ENCODE measurements at places on chromosomes 6 and 20.

- DNase-seq: no peak
Observed at GRCh38 chr6:45021676-45022075, 306.5 kb upstream of the RUNX2 start.

DNA sequence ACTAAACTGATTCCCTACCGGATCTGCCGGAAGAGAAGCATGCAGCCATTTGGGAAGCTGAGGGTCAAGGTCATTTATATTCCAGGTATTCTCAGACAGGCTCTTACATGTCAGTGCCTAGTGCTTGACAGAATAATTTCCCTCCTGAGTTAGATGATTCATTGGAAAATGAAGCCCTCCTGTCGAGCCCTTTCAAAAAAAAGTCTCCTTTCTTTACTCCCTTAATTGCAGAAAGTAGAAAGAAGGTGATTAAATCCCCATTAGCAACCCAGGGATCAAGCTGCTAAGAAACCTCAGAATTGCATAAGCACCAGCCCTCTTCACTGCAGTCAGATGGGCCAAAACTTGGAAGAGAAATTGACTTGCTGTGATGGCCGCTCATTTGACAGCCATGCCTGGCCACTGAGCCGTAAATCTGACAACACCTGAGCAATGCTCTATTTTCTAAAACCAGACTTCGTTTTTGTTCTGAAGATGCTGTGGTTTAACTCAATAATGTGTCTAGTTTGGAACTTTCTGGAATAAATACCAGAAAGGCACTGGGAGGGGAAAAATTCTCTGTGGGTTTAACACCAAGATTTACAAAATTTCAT lies 61.0 kb upstream of the ARMH2 start:
- no peak for DNase-seq

- no peak for DNase-seq
Observed at GRCh38 chr20:7500231-7500663, 440.0 kb downstream of the HAO1 start.

DNA sequence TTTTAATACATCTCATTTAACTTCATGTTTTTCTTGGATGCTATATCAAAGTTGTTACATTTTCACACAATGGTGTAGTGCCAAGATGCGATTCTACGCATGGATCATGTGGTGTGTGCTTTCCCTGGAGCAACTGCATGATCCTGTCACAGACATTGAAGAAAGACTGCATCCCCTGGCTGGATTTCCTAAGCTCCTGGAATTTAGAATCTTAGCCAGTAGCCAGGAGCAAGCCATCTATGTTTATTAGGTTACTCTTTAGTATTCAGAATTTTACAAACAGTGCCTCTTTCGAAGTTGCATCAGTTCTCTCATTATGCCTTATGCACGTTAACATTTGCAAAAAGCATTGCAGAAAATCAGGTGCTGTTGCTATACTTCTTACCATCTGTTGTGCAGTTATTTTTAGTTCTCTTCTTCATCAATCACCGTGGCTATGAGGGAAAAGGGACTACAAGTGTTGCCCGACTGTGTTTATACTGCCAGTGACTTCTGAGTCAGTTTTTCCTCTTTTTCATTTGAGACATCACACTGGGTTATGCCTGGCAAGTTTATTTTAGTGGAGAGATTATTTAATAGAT lies 584.2 kb downstream of the BCKDHB start:
- DNase-seq: no peak

GRCh38 chr20:51432251-51432784 lies 110.2 kb downstream of the NFATC2 start:
- DNase-seq: no peak

DNA sequence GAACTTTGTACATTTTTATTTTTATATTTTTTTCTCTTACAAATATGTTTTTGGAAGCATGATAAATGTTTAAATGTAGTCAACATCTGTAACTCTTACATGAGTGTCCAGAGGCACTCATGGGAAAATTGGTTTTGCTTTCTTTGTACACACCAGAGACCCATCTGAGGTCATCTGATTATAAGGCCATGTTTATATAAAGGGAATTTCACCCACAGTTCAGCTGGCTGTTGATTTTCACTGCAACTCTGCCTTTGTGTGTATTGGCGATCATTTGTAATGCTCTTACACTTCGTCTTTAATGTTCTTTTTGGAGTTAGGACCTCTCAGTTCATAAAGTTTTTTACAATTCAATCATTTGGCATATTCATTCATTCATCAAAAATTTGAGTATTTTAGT lies 28.1 kb downstream of the RIOK1 start:
- peak; percentile 52 for DNase-seq

DNA sequence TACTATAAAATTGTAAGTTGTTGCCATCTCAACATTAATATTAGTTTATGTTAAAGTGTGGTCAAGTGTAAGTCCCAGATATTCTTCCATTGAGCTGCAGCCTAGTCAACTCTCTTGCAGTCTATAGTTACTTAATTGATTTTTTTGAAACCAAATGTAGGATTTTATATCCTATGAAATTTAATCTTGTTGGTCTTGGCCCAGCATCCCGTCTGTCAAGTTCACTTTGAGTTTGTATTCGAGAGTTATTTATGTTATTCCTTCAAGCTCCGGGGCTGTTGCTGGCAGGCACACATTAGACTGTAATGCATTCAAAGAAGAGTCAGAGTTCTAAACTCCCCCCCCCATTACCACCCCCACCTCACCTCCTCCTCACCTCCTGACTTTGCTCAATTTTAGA lies 71.0 kb upstream of the SPACA1 start:
- no peak for DNase-seq

DNA sequence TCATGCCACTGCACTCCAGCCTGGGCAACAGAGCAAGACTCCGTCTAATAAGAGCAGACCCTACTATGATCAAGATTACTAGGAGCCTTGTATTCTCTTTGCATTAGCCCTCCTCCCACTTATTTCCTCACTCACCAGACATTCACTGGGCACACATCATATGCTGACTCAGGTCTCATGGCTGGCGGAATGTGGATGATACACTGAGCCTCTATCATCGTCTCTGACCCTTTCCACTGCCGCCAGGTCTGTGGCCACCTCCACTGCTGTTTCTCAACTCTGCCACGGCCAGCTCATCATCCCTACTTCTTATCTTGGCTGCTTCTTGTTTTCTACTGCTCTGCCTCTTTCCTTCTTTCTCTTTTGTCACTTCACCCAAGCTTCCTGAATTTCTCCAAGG lies 161.0 kb downstream of the BACH2 start:
- DNase-seq: no peak

DNA sequence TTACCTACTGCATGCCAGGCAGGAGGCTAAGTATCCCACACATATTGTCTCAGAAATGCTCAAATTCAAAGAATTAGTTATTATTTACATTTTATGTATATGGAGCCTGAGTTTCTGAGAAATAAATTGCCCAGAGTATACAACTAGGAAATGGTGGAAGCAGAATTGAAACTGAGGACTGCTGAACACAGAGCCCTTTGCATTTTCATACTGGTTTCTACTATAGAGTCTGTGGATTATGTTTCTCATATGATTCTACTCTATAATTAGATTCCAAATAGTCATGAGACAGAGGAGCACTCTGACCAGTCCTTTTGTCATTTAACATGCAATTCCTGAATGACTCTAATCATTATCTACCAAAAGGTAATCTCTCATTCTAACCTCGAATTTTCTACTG lies 254.3 kb downstream of the LMBRD1 start:
- no peak for DNase-seq

- DNase-seq: no peak
Observed at GRCh38 chr6:136226027-136226673, 24.0 kb downstream of the MTFR2 start.

DNA sequence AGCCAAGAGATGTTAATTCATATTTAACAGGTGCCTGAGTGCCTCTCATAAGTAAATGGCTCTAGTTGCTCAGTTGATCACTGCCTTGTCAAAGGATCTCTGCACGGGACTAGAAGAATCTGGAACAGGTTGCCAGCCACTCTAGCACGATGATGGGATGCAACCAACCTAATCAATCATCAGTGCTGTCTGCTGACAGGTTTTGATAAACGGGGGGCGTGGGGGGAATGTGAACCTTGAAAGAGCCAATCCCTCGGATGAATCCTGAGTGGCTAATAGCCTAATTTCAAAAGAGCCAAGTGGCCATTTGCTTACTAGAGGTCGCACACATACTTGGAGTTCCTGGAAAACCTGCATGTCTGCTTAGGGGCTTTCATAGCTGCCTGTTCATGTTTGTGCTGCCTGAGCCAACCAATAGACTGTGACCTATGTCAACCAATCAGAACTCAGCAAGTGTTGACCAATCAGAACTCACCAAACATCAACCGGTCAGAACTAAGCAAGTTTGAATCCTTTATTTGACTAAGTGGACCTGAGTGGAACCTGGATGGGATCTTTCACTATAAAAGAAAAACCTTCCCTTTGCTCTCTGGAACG lies 43.5 kb upstream of the ECI2 start:
- DNase-seq: peak; percentile 7

- DNase-seq: peak; percentile 86
Observed at GRCh38 chr6:11785415-11785773, 6.8 kb upstream of the ADTRP start.

GRCh38 chr20:12152996-12153395 lies 235.3 kb downstream of the BTBD3 start:
- no peak for DNase-seq

DNA sequence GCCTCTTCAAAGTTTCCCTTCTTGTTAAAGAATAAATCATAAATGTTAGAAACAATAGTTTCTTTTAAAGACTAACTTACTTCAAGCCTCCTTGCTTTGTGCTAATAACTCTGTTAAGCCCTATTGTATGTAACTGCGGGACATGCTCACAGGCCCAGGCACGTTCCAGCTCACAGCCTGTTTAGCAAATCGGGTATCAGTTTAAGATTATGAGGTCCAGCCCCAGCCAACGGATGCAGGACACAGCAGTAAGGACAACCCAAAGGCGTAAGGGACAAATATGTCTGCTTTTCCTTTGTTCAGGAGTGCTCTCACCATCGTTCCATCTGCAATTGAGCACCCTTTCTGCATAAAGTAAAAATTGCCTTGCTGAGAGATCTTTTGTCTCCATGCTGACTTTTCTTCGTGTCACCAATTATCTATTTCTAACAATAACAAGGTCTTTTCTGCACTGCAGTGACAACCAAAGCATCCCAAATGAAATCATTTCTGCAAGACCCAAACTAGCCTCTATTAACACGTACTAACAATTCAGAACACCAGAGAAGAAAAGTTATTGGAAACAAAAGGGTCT lies 1.4 kb downstream of the C6orf52 start:
- DNase-seq: no peak

DNA sequence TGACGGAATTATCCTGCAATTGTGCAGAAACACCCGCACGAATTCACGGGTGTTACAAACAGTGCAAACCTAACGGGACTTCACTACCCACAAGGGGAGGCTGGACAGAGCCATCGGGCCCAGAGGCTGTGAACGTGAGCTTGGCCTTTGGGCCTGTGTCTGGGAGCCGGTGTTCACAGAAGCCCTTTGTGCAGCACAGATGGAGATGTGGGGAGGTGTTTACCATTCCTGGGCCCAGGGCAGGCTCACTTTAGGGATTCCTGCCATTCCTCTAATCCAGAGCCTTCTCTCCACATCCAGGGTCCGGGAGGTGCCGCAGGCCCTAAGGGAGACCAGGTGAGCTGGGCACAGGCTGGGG lies 15.0 kb downstream of the COL9A3 start:
- DNase-seq: no peak

GRCh38 chr6:126071000-126071647 lies 84.8 kb downstream of the TRMT11 start:
- no peak for DNase-seq

DNA sequence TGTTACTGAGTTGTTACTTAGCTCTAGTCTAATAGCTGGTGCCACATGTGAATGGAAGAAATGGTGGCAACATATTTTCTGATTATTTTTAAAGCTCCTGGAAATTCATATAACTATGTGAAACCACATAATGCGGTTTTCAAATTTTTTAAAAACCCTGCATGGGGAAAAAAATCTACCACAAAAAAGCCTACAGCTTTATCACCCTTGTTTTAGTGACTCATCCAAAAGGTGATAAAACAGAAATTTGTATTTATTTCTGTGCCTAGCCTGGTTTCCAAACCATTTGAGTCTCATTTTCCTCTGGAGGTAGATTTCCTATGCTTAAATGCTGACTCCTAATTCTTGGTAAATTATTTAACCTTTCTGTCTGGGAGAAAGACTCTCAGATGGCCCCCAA lies 5.4 kb upstream of the FBXO30 start:
- no peak for DNase-seq

GRCh38 chr6:17584241-17584803 lies 15.8 kb upstream of the FAM8A1 start:
- peak; percentile 76 for DNase-seq

DNA sequence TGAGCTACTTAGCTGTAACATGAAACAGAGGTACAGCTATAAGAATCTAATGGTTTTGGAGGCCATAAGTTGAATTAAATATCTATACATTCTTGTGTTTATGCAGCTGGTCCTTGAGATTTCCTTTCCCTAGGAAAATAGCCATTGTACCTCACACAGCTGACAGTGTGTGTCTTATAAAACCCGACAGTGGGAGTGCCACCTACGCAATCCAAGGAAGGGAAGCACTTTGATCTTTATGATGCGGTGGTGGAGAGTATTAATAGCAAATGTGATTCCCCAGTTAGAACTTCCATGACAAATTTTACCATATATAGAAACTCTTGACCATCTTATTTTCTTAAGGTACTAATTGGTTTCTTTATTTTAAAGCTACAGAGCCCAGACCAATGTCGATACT lies 149.5 kb downstream of the TMEM200A start:
- no peak for DNase-seq

- DNase-seq: no peak
Observed at GRCh38 chr6:111306104-111306888, 176.7 kb downstream of the REV3L start.

GRCh38 chr6:27517928-27518787 lies 45.3 kb upstream of the ZNF184 start:
- DNase-seq: no peak

GRCh38 chr6:32862725-32863124 lies 8.7 kb downstream of the PSMB9 start:
- no peak for DNase-seq

- no peak for DNase-seq
Observed at GRCh38 chr6:161542346-161542980, 268.6 kb upstream of the AGPAT4 start.

- no peak for DNase-seq
Observed at GRCh38 chr6:43867996-43868395, 98.0 kb downstream of the VEGFA start.

All from LNCaP clone FGC (cell line).